HT-29 (cell line): ENCODE measurements at places on chromosomes 6 and 20.

- no peak for DNase-seq
Measured at GRCh38 chr6:31663961-31664789, 622 bp downstream of the GPANK1 start.

DNA sequence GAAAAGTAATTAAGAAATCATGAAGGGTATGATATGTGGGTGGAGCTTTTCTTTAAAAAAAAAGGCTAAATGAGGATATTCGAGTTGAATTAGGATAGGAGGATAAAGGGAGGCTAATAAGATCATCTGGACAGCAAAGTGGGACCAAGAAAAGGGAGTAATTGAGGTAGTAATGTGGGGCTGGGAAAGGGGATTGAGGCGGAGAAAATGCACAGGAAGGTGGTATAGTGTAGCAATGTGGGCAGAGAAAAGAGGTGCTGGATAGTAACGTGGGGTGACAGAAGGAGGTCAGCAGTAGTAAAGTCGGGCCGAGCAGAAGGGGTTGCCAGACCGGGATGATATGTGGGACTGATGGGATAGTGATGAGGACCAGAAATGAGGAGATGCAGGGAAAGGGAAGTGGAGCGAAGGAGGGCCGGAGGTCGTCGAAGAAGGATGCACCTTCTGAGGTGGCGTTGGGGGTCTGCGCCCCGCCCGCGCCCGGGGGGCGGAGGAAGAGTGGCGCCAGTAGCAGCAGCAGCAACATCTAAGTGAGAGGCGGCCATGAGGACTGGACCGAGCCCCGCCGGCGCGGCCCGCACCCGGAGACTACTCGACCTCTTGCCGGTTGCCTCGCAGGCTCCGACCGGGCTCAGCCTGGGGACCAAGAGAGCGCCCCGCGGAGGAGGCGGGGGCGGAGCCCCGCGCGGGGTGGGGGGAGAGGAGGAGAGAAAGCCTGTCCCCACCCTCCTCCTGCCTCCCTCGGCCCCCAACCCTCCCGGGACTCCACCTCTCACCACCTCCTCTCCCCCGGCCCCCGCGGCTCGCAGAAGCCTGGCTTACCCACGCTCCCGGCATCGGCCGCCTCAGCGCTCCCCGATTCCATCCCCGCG, 887 bp downstream of the GABBR1 start:
- DNase-seq = no peak

GRCh38 chr6:89385156-89385667, 26.9 kb downstream of the RRAGD start:
- no peak for DNase-seq

DNA sequence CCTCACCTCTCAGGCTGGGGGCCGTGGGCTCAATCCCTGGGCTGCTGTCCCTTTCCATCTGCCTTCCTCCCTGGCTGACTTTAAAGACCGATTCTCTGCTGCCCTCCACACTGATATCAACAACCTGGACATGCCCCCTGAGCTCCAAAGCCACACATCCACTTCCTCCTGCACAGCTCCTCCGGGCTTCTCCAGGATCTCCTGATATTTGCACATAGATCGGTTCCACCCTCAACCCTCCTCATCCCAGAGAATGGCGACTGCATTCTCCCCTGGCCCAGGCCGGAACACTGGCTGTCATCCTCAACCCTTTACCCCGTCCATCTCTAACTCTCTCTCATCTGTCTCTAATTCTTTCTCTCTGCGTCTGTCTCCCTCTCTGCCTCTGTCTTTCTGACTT, 21.0 kb upstream of the NOL4L start:
- no peak for DNase-seq

DNA sequence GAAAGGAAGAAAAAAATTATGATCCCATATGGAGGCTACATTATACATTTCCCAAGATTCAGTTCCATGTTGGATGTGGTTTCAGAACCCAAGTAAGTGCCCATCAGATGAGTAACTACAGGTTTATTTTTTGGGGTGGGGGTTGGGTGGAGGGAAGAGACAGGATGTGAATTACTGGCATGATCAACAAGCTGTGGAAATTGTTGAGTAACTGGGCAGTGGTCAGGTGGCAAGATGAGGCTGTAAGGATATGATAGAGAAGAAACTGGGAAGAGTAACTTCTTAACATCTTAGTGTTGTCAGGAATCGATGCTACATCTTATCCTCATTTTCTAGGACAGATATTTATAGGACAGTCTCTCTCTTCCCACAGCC, 153.5 kb downstream of the CFAP61 start:
- DNase-seq = no peak

- no peak for DNase-seq
Measured at GRCh38 chr20:17843246-17844132, 125.1 kb downstream of the SNX5 start.

- no peak for DNase-seq
Measured at GRCh38 chr6:139144490-139145085, 9.7 kb downstream of the HECA start.

DNA sequence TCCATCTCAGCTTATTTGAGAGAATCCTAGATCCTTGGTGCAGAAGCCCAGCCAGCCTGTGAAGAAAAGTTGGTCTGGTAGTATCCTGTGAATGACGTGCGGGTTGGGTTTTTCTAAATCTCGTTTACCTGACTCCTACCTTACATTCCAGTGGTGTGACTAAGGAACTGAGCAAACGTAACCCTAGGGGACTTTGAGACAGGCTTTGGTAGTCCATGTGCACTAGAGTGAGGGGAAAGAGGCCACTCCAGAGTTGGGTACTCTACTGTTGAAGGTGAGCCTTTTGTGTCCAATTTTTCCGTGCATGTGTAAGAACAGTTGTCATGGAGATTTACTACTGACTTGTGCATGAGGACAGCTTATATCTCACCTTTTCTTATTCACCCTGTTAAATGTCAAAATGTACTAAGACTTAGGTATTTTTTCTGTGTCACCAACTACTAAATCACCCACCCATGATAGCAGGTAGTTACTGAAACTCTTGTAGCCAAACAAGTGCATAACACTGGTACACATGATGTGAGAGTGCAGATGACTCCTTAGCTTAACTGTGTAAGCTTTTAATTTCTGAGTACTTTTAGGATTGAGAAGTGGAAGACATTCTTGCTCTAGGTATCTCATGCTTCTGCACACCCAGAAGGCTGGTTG, 26.3 kb upstream of the PLCG1 start:
- peak; percentile 44 for DNase-seq

DNA sequence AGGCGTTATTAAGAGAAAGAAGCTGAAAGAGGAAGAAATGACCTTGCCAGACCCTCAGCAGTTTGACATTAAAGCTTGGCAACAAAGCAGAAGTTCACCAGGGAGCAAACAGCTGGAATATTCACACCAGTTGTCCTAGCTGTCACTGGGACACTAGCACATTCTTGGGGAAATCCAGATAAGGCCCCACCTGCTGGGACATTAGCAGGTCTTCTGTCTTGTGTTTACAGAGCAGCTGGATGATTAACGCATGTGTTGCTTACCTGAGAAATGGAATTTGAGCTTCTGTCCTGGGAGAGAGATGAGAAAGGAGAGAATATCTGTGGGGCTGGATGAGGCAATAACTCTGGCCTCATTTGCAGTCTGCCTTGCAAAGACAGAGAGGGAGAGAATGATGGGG, 137.6 kb upstream of the RIN2 start:
- peak; percentile 11 for DNase-seq

DNA sequence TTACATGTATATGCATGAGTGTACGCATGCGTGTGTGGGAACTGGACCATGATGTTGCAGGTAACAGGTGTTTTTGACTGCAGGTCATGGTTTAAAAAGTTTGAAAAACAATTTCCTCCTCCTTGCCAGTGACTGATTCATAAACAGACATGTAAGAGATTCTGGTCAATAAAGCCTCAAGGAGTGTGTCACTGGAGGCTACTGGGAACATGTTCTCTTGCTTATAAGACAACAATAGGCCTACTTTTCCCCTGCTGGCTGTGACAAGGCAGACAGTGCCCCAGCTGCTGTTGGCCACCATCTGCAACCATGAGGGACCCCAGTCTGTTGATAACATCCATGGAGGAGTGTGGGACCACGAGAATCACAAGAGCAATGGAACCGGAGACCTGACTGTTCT, 12.7 kb downstream of the LEMD2 start:
- DNase-seq = no peak

DNA sequence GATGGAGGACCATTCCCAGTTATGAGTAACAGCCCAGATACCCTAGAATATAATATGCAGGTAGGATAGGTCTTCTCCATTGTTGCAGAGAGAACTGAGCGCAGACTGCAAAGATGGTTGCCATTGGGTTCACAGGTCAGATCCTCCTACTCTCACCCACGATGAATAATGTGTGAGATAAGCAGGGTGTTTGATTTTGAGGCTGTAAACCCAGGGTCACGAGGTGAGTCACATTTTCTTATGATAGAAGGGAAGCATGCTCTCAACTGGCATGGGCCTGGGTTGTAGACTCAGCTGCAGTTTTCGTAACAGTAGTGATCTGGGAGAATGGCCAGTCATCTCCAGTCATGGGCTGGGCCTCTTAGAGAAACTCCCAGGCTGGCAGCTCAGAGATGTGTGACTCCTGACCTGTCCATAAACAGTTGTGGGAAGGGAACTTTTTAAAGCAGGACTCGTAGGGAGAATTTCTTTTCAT, 74.2 kb downstream of the CD164 start:
- DNase-seq = no peak

DNA sequence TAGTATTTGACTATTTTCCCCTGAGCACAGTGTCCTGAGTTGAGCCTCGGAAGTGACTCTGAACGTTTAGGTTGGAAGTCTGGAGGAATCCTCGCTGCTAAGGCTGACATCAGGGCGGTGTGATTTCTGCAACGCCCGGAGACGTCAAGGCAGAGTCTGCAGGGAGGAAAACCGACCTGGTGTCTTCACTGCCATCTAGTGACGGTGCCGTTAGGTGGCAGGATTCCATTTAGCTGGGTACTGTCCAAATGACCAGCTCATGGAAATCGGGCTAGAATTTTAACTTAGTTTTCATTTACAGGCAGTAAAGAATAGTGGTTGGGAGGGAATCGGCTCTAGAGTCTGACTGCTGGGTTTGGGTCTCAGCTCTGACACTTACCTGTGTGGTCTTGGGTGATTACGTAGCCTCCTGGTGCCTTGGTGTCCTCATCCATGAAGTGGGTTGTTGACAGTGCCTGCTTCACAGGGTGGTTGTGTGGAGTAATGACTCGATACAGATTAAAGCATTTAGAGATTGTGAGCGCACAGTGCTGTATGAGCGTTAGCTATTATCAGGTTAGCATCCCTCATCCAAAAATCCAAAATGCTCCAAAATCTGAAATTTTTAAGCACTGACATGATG, 35.0 kb downstream of the FOXF2 start:
- DNase-seq = peak; percentile 69

DNA sequence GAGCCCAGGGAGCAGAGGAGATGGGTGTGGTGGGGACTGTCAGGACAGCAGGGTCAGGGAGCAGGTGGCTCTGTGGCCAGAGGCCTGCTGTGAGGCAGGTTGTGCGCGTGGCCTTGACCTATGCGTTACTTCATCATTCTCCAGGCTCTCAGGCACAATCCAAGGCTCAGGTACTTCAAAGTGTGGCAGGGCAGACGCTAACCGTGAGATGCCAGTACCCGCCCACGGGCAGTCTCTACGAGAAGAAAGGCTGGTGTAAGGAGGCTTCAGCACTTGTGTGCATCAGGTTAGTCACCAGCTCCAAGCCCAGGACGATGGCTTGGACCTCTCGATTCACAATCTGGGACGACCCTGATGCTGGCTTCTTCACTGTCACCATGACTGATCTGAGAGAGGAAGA, 535 bp downstream of the NCR2 start:
- no peak for DNase-seq

DNA sequence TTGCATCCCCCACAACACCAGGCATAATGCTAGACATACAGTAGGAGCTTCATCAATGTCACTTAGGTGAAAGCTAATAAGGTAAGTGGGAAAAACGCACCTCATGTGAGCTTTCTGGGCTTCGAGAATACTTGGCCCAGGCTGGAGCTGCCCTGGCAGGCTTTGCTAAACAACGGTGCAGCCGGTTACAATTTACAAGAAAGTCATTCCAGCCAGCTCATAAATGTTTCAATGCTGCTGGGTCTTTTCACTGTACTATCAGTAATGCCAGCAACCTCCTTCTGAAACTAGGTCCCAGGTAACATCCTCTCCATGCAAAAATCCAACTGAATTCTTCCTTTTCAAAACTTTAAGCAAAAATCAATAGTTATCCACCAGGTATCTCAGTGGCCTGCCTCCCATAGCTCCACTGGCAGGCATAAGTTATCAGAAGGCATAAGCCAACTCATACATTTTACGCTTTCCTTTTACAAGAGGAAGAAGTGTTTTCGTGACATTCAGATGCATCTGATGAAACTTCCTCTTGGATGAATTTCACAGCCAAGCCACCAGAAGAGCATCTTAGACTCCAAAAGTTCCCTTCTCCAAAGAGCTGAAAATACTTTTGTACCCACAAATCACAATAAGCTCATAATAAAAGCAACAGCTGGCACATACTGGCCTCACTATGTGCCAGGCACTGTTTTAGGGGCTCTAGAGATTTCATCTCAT, 56.3 kb downstream of the RTN4IP1 start:
- DNase-seq = no peak

- no peak for DNase-seq
Measured at GRCh38 chr20:43398676-43399324, 58.9 kb upstream of the SRSF6 start.

- DNase-seq = no peak
Measured at GRCh38 chr6:43875849-43876572, 106.0 kb downstream of the VEGFA start.

GRCh38 chr6:137488150-137489045, 5.8 kb downstream of the OLIG3 start:
- no peak for DNase-seq

DNA sequence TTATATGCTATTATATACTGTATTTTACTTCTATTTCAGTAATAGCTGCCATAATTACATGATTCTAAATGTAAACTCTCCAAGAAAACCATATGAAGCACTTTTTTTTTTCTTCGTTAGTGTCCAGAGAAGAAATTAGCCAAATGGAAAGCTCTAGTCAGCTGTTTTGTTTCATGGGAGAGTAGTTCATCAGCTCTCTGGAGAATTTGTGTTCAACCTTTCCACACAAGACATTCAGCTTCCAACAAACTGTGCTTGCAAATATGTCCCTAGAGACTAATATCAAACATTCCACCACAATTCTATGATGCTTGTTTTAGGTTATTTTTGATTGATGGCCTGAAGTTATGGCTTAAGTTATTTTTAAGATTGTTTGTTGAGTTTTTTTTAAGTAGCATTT, 19.5 kb downstream of the FHL5 start:
- no peak for DNase-seq

GRCh38 chr6:52663120-52663935, 7.6 kb upstream of the TMEM14A start:
- DNase-seq = peak; percentile 83

GRCh38 chr6:52253494-52253893, 9.2 kb upstream of the IL17F start:
- DNase-seq = no peak

DNA sequence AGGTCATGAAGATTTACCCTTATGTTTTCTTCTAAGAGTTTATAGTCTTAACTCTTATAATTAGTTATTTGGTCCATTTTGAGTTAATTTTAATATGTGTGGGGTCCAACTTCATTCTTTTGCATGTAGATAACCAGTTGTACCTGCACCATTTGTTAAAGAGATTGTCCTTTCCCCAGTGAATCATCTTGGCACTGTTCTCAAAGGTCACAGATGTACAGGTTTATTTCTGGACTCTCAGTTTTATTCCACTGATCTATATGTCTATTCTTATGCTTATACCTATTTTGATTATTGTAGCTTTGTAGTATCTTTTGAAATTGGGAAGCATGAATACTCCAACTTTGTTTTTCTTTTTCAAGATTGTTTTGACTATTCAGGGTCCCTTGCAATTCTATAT, 44.1 kb downstream of the ZHX3 start:
- DNase-seq = no peak

GRCh38 chr20:58891086-58891717, 38.7 kb downstream of the GNAS start:
- peak; percentile 84 for DNase-seq
